ENCODE measurements at places on chromosomes 2 and 18. TPM values are rescaled to one million over a fixed set of nuclear protein-coding genes. Genes with fewer than 3 reads are reported as not detected.

DNA sequence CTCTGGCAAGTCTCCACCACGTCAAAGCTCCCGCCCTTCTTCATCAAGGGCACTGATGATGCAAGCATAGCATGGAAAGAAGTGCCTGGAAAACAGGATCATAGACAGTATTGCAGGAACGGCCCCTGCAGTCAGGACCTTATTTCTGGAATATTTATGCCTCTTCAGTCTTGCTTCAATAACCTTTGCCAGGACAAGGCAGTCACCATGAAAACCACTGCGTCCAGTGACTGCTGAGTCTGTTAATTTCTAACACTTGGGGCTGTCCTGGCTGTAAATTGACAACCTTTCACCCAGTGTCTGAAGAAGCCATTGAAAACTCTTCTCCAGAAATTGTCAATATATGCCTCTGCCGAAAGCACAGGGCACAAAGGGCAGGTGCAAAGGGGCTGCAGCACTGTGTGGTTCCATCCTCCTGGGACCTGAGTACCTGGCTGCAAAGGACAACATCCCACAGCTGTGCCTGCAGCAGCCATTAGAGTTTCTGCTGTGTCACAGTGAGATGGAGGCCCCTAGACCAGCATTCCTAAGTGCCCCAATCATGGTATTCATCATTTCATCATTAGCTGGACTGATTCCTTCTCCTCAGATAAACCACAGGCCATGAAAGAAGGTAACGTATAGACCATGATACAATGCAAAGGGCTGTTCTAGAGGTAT is 819.6 kb downstream of the RNF144A start:
- H3K4me1 ChIP-seq: peaks cover 6% of the 10 kb centered on the region
- no peak overlapping the region for H3K4me3 ChIP-seq
- H3K27me3 ChIP-seq: no peaks in the 10 kb centered on the region
- H3K36me3 ChIP-seq: no peaks in the 10 kb centered on the region

- no peak overlapping the region for H3K27ac ChIP-seq
- H3K4me3 ChIP-seq: no peak overlapping the region
- no peaks in the 10 kb centered on the region for H3K4me1 ChIP-seq
Observed at GRCh38 chr2:45121236-45121927, 112.1 kb upstream of the SIX2 start.

- peaks cover 7% of the 10 kb centered on the region for H3K4me1 ChIP-seq
- no peaks in the 10 kb centered on the region for H3K36me3 ChIP-seq
- peak overlapping the region; percentile 60 for H3K27ac ChIP-seq
- no peaks in the 10 kb centered on the region for H3K27me3 ChIP-seq
- DNase-seq: peak; percentile 95
Observed at GRCh38 chr18:79378536-79379250, 17.0 kb upstream of the NFATC1 start.

DNA sequence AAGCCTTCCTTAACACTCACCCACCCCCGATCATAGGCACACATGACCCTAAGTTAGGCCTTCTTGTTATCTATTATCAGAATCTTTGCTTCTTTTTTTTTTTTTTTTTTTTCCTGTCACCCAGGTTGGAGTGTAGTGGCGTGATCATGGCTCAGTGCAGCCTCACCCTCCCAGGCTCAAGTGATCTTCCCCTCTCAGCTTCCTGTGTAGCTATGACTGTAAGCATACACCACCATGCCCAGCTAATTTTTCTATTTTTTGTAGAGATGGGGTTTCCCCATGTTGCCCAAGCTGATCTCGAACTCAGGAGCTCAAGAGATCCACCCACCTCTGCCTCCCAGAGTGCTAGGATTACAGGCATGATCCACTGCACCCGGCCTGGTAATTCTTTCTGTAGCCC is 328.7 kb downstream of the NR4A2 start:
- DNase-seq: no peak
- peaks cover 5% of the 10 kb centered on the region for H3K4me1 ChIP-seq
- H3K27me3 ChIP-seq: no peaks in the 10 kb centered on the region
- no peak overlapping the region for H3K4me3 ChIP-seq
- H3K36me3 ChIP-seq: no peaks in the 10 kb centered on the region

- H3K36me3 ChIP-seq: peaks cover 27% of the 10 kb centered on the region
- no peaks in the 10 kb centered on the region for H3K4me1 ChIP-seq
- H3K4me3 ChIP-seq: no peak overlapping the region
- no peak overlapping the region for H3K27ac ChIP-seq
- DNase-seq: no peak
Observed at GRCh38 chr2:167411367-167411766, 523.1 kb downstream of the XIRP2 start.

The TXNDC2 gene
- total RNA-seq: not detected

DNA sequence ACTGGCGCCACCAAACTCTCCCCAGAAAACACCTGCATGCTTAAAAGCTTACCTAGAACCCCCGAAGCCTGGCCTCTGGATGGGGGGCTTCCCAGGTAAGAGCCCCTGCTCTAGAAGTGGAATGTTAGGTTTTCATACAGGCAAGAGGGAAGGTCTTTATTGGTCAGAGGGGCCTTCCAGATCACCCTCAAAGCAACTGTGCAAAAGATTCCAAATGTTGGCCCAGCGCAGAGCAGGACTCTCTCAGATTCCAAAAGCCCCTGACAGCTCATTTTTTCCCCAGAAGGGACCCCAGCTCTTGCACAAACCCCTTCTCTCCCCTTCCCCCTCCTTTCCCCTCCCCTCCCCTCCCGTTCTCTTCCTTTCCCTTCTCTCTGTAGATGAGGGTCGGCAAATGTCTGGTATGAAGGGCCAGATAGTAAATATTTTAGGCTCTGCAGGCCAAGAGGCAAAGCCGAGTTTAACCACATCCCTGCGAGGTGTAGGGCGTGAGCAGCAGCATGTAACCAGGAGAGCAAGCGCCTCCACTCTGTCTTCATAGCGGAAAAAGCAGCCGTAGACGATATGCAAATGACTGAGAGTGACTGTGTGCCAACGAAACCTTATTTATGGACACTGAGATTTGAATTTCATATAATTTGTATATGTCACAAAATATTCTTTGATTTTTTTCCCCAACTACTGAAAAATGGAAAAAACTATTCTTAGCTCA is 116.9 kb downstream of the SMAD7 start:
- H3K4me1 ChIP-seq: peaks cover 47% of the 10 kb centered on the region
- H3K27me3 ChIP-seq: no peaks in the 10 kb centered on the region
- DNase-seq: no peak
- H3K36me3 ChIP-seq: peaks cover 3% of the 10 kb centered on the region
- no peak overlapping the region for H3K4me3 ChIP-seq

All from neural crest cell (in vitro differentiated cells).